ENCODE measurements at places on chromosomes 7 and 10.

GRCh38 chr7:94368371-94368791 lies 26.3 kb upstream of the COL1A2 start:
- no peak for DNase-seq

DNA sequence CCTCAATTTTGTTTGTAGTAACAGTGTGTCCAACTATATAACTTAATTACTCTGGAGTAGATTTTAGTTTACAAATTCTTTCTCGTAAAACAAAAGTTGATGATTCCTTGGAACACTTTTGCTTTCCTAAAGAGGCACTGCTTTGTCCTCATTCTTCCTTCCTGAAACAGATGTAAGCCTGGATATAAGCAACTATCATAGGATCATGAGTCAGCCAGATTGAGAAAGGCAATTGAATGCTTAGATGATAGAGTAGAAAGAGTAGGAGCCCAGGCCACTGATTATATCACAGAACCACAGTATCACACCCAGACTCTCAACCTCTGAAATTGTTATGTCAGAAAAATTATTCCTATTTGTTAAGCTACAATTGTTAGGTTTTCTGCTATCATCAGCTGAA lies 69.9 kb downstream of the TMEM106B start:
- DNase-seq: no peak

DNA sequence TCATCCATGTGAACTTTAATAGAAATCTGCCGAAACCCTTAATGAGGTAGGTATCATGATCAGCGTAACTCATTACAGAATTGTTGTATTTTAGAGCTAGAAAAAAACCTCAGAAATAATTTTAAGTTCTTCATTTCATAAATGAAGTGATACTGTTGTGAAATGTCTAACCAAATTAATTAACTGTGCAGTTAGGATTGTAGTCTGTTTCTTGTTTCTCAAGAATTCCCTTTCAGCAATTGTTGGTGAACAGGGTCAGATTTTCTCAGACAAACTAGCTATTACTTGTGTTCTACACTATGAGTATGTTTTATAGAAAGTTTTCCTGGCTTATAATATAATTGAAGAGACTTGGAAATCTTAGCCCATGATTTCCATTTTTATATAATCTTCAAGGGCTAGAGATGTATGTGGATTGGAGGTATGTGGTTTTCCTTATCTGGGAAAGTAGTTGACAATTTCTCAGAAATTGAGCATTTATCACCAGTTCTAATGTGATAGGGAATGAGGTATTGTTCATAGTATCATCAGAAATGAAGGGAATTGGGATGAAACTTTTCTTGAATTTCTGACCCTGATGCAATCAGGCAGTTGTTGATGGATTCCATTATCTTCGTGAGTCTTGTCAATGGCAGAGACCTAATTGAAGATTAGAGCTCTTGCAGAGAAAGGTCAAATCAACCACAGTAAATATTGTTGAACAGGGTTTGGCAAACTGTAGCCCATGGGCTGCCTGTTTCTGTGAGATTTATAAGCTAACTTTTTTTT lies 55.0 kb downstream of the ST7 start:
- no peak for DNase-seq

GRCh38 chr10:69102440-69102839 lies 14.5 kb downstream of the SRGN start:
- DNase-seq: no peak

- no peak for DNase-seq
Measured at GRCh38 chr7:5232485-5232837, 42.4 kb downstream of the WIPI2 start.

DNA sequence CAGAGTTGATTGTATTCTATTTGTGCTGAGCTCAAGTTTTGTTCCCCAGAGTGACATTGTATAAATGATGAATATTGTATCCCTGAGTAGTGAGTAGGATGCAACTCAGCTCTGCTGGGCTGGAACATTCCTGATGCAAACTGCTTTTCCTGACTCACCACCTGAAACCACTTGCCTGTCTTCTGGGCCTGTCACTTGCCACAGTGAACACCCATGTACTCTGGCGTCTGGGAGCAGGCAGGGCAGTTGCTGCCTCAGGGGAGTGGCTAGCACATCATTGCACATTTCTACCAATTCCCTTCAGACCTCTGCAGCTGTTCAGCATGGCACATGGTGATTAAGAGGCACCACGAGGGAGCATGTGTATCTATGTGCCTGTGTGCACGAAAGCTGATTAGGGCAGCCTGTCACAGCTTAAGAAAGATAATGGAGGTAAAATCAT lies 157.3 kb downstream of the SND1 start:
- DNase-seq: no peak

- DNase-seq: no peak
Measured at GRCh38 chr7:132603220-132603833, 27.1 kb upstream of the PLXNA4 start.

GRCh38 chr7:116538138-116538537 lies 13.3 kb downstream of the CAV1 start:
- no peak for DNase-seq

GRCh38 chr10:66259836-66260235 lies 666.0 kb upstream of the LRRTM3 start:
- DNase-seq: no peak

DNA sequence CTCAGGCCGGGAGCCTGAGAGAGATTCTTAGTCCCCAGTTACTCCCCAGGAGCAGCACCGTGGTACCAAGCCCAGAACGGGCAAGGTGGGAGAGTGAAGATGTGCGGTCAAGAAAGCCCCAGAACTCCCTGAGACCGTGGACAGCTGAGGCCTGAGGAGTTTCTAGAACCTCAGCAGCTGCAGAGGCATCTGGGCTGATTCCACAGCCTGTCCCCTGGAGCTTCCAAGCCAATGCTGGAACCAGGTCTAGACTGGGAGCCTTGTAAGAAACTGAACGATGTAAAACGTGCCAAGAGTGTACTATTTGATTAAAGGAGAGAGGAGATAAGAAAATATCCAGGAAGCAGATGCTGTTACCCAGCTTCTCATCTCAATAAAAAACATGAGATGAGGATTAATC lies 366.3 kb downstream of the TNS3 start:
- no peak for DNase-seq

GRCh38 chr10:88672041-88672440 lies 7.8 kb downstream of the LIPF start:
- no peak for DNase-seq

GRCh38 chr10:124245191-124245590 lies 151.8 kb upstream of the CHST15 start:
- no peak for DNase-seq

- no peak for DNase-seq
Measured at GRCh38 chr10:61878740-61879068, 22.8 kb upstream of the ARID5B start.

DNA sequence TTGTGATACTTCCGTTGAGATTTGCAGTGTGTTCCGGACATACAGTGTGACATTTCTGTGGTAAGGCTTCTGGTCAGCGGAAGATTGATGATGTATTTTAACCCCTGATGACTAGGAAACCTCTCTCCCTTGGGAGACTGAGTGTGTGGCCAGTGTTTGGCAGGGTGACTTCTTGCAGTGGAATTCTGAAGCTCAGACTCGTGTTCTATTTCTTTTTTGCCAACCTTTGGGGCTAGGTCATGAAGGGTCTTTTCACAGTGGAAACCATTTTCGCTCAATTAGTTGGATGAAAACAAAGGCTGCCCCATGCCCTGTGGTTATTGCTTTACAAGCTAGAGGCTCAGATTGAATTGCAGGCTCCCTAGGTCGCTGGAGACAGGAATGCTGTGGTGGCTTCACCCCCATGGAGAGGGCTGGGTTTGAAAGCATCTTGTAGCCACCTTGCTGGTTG lies 288.9 kb downstream of the BBS9 start:
- no peak for DNase-seq

- DNase-seq: no peak
Measured at GRCh38 chr7:42227021-42227420, 10.0 kb downstream of the GLI3 start.

DNA sequence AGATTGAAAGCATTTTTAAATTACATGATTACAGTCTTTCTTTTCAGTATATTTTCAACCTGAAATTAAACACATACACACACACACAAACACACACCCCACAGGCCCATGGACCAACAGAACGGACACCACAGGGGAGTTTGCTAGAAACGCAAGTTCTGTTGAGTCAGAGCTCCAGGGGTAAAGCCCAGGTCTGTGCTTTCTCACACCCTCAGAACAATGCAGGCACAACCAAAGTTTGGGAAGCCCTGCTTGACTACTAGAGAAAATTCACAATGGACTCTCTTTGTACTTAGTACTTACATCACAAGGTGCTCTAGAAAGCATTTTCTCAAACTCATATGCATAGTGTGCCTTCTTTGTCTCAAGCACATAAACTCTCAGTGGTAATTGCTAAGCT lies 704.0 kb upstream of the IGFBP3 start:
- DNase-seq: no peak

GRCh38 chr7:46454816-46455215 lies 533.7 kb upstream of the IGFBP3 start:
- no peak for DNase-seq

GRCh38 chr7:372932-373791 lies 83.2 kb downstream of the FOXL3 start:
- DNase-seq: peak; percentile 17

DNA sequence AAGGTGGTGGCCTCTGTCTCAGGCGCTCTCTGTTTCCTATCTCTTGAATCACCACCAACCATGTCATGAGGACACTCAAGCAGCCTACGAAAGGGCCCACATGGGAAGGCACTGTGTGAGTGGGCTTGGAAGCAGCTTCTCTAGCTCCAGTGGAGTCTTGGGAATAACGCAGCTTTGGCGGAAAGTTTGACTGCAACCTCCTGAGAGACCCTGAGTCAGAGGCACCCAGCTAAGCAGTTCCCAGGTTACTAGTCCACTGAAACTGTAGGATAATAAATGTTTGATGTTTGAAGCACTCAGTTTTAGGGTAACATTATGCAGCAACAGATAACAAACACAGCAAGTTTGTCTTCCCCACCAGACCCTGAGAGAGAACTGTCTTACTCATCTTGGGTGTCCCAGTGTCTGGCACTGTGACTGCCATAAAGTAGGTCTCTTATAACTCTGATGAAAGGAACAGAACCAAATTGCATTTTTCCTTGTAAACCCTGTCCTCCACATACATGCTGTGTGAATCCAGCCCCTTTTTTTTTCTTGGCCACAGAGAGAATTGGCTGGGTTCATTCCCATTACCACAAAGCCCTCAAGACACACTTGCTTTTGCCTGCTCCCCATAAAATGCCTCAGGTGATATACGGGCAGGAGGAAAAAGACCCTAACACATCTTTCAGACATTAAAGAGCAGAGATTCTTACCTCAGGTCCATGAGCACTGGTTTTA lies 185.5 kb downstream of the ZNF365 start:
- no peak for DNase-seq

DNA sequence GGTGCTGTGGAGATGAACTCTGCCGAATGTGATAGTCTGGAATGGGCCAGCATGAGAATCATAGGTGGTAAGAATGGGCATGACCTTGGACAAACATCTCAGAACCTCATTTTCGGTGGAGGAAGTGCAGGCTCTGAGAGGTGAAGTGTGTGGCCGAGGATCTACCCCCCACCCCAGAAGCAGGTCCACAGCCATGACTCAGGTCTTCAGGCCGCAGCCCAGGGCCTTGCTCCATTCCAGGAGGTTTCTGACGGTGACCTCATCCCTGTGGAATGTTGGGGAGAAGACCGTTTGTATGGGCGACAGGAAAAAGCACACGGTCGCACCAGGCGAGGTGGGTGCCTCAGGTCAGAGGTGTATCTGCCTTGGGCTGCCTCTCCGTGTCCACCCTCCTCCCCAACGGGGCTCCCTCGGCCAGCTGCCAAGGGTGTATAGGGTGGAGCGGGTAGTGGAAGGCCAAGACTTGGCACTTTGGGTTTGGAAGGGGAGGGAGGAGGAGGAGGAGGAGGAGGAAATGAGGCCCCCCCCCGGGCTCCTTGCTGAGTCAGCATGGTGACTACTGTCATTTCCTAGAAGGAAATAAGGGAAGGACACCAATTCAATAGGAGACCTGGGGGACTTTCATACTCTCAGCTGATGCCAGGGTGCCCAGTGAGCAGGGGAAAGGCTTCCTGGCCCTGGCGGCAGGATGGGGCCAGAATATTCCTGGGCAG lies 168.0 kb upstream of the RHEB start:
- DNase-seq: peak; percentile 83

DNA sequence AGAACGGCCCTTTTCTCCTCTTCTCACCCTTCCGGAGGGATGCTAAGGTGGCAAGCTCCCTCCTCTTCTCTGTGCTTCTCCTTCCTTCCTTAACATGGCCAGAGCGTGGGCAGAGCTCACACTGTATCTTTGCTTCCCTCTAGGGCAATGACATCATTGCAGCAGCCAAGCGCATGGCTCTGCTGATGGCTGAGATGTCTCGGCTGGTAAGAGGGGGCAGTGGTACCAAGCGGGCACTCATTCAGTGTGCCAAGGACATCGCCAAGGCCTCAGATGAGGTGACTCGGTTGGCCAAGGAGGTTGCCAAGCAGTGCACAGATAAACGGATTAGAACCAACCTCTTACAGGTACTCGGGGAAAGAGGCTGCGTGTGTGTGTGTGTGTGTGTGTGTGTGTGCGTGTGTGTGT lies 36.6 kb downstream of the AP3M1 start:
- DNase-seq: no peak

DNA sequence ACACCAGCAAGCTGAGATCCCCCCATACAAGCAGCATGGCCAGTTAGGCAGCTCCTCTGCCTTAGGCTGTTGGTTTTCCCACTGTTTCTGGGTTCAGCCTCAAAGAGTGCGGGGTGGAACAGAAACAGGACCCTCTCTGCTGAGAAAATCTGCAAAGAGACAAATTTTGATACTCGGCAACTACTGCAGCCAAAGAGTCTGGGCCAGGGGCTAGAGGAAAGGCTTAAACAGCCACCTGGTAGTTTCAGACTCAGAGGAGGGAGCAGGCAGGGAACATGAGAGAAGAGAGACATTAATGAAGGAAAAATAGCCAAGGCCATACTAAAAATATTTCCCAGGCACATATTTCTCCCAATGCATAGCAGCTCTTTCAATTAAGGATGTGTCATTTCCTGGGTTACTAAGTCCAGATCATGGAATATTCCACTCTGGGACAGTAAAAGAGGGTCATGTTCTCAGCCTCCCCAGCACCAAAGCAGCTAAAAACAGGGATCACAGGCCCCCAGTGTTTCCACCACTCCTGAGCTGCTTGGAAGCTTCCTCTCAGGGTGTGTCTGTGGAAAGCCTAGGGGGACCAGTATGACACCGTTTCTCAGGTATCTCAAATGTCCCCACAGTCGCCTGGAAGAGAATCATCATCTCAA lies 29.8 kb downstream of the PDLIM1 start:
- DNase-seq: no peak

DNA sequence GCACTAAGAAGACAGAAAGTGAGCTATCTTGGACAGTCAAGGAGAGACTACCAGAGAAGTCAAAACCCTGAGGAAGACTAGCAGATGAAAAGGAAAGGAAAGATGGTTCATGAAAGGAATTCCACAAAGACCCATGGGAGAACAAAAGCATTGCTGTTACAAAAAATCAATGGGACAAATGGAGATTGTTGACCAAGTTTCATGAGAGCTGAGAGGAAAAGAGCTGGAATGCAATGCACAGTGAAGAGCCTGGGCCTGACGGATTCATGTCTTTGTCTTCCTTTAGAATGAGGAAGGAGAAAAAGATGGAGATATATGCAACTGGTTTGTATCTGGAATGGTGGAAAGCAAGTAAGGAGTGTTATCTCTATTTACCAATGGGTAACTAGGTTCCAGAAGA lies 17.3 kb downstream of the TMEM243 start:
- DNase-seq: no peak

- no peak for DNase-seq
Measured at GRCh38 chr7:45623740-45624391, 49.7 kb downstream of the ADCY1 start.

- no peak for DNase-seq
Measured at GRCh38 chr7:103751311-103751880, 238.1 kb downstream of the RELN start.

- DNase-seq: no peak
Measured at GRCh38 chr10:81953420-81953819, 78.4 kb downstream of the NRG3 start.

- no peak for DNase-seq
Measured at GRCh38 chr10:35379226-35380137, 43.2 kb downstream of the CCNY start.
